NCI-H2029 treated with DMSO at 0.1 percent for 48 hours (cell line): ENCODE measurements at places on chromosomes 6 and 20.

- DNase-seq: no peak
Observed at GRCh38 chr20:41316602-41317545, 657 bp downstream of the ZHX3 start.

DNA sequence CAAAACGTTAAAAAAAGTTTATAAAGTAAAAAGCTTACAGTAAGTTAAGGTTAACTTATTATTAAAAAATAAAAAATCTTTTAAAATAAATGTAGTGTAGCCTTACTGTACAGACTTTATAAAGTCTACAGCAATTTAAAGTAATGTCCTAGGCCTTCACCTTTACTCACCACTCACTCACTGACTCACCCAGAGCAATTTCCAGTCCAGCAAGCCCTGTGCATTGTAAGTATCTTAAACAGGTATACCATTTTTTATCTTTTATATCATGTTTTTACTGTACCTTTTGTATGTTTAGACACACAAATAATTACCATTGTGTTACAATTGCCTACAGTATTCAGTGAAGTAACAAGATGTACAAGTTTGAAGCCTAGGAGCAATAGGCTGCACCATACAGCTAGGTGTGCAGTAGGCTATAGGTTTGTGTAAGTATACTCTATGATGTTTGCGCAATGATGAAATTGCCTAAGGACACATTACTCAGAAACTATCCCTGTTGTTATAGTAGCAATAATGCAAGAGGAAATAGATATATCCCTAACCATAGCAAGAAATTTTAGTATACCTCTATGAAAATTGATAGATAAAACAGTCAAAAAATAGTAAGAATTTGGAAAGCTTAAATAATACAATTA, 39.5 kb downstream of the FBXO5 start:
- DNase-seq: no peak

- no peak for DNase-seq
Observed at GRCh38 chr6:119612911-119613381, 263.4 kb upstream of the MAN1A1 start.

- no peak for DNase-seq
Observed at GRCh38 chr6:10395704-10396546, 18.9 kb downstream of the TFAP2A start.

- DNase-seq: no peak
Observed at GRCh38 chr6:89286516-89286915, 28.6 kb downstream of the GABRR2 start.

DNA sequence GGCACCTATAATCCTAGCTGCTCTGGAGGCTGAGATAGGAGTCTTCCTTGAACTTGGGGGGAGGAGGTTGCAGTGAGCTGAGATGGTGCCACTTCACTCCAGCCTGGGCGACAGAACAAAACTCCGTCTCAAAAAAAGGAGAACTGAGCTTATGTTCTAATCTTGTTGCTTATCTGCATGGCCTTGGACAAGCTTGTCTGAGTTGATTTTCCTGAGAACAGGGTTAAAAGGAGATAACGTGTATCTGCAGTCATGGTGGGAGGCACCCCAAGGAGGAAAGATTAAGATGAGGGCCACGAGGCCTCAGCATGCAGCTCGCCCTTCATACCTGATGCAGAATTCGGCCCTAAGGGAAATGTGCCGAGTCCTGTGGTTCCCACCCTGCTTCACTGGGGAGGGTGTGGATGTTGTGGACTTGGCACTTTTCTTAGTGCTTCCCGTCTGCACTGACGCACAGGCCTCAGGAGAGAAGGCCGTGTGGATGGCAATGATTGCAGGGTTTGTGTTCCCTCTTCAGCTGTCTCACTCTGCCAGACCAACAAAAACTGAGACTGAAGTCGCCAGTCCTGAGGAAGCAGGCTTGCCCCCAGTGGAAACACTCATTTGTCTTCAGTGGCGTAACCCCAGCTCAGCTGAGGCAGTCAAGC, 56.3 kb downstream of the EZR start:
- no peak for DNase-seq
